ENCODE measurements at places on chromosomes 3 and 15.

DNA sequence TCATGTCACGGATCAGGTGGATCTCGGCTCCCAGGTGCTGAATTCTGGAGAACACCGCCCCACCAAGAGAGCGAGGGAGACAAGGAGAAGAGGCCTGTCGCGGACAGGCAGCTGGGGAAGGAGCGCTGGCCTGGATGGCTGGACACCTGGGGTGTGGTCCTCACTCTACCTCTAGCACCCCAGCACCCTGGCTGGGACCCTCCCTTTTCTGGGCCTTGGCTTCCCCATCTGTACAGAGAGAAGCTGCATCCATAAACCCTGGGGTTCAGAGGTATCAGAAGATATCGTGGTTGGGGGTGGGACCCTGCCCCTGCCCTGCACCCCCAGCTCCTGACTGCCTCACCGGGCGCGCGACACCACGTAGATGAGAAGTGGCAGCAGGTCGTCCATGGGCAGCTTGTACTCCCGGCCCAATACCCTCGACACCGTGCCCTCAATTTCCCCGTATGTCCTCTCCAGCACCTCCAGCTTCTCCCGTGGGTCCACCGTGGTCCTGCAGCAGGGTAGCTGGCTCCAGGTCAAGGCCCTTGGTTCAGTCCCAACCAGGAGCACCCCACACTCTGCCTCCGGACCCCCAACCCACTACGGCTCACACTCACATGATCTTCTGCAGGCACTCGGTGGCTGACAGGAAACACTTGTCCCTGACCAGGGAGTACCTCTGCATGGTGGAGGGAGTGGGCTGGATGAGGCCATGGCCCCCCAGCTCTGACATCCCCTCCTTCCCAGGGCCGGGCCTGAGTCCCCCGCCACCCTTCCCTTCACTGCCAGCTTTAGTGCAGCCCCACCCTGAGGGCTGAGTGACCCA is 21.7 kb downstream of the ALS2CL start:
- no peak for DNase-seq

GRCh38 chr3:191192941-191193340 is 6.1 kb upstream of the OSTN start:
- no peak for DNase-seq

- no peak for DNase-seq
These were observed 61.9 kb upstream of the CBLB start for GRCh38 chr3:105930733-105931132.

GRCh38 chr3:144677103-144677502 is 705.5 kb downstream of the DIPK2A start:
- DNase-seq, result no peak

DNA sequence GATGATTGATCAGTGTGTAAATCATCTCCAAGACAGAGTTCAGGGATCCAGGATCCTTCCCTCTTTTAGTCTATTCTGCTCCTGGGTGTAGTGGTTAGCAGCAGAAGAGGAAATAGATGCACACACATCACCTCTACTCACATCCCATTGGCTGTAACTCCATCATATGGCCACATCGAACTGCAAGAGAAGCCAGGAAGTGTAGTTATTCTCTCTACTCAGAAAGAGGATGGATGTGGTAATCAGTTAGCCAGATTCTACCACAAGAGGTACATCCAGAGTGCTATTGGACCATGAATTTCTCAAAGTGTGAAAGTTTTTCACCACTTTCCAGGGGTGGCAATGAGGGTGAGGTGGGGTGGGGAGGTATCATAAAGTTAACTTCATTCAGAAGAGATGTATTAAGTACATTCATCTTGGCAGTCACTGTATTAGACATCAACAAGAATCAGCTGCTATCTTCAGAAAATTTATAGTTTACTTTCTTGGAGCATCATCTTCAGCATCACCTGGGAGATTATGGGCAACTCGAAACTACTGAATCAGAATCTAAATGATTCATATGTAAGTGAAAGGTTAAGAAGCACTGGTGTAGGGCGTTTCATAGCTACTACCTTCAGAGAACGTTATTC is 60.6 kb upstream of the GAP43 start:
- no peak for DNase-seq

DNA sequence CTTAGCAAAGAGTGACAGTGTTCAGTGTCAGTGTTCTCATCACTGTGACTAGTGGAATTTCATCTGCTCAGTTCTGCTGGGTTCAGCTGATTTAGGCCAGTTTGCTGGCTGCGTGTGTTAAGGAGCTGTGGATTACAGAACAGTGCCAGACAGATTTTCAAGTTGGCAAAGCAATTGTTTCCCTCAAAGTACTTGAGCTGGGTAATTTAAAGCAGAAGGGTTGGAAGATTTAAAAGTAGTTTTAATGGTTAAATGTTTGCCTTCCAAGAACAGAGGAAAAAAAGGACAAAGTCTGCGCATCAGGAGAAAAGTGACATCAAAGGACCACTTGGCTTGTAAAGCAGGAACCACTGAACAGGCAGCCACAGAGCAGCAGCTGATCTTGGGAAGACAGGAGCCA is 8.7 kb downstream of the ESYT3 start:
- no peak for DNase-seq

- no peak for DNase-seq
These were observed 177.2 kb upstream of the GBE1 start for GRCh38 chr3:81938681-81939080.

DNA sequence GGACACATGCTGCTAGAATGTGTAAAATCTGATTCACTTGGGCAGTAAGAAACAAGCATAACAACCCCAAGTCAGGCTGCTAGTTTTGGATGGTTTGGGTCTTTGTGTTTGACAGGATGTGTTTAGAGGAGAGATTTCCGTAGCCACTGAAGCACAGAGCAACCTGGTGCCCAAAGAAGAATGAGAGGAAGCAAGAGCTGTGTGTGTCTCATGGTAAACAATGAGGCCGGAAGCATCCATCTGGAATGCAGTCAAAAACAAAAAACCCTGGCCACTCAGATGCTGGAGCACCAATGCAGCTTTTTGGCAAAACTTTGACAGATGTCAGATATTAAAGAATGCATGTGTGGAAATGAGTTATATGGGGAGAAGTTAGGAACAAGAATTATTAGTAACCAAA is 39.4 kb upstream of the SNRK start:
- DNase-seq, result no peak

- DNase-seq, result no peak
These were observed 65.6 kb downstream of the WDR72 start for GRCh38 chr15:53693729-53694475.

DNA sequence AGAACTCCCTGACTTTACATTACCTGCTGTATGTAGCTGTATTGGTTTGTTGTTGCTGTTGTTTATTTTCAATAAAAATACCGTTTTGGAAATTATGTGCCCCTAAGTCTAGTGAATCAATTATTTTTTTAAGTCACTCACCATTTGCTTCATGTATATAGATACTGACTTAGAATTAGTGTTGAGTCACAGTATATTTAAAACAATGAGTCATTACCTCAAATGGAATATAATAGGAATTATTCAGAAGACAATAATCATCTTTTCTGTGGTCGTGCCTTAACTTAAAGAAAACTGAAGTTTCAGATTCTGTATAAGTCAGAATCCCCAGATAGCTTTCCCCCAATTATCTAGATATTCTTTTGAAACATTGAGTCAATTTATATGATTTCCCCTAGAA is 21.0 kb upstream of the ALDH1A2 start:
- no peak for DNase-seq

- DNase-seq, result no peak
These were observed 2.8 kb downstream of the LSAMP start for GRCh38 chr3:116442331-116443021.

DNA sequence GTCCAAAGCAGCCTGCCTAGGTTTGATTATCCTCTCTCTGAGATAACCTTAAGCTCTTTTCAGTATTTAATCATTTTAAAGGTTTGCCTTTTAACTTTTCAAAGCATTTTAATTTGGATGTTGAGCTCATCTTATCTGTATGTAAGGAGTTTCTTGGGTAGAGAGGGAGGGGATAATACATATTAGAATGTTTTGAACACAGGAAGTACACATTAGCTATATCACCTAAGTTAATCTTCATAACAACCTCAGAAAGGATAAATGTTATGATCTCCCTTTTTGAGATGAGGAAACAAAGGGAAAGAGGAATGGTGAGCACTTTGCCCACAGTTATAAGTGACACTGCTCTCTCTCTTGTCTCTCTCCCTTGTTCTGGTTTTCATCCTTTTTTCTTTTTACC is 2.2 kb upstream of the CD47 start:
- no peak for DNase-seq

- DNase-seq, result no peak
These were observed 13.1 kb downstream of the CHDH start for GRCh38 chr3:53833053-53833645.

DNA sequence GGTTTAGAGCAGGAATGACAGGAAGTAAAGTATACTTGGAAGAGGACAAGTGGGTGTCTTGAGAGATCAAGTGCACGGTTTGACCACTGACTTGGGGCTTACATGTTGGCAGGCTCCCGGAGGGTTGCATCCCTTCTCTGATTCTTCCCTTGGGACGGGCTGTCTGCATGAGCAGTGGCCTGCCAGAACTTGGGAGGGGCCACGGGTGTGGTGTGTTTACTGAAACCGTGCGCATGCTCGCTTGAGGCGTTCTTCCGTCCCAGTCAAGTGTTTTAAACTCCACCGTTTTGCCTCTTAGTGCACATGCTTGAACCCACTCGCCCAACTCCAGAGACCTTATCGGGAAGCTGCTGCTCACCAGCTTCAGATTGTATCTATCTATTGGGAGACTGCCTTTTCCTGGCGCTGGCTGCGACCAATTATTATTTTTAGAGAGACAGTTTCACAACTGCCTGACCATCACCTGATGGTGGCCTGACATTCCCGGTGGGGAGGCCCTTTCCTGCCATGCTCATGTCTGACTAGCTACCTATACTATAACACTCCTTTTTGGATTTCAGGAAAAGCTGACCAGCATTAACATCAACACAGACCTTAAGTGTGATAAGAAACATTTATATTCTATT is 14.9 kb upstream of the C3orf22 start:
- DNase-seq, result no peak

DNA sequence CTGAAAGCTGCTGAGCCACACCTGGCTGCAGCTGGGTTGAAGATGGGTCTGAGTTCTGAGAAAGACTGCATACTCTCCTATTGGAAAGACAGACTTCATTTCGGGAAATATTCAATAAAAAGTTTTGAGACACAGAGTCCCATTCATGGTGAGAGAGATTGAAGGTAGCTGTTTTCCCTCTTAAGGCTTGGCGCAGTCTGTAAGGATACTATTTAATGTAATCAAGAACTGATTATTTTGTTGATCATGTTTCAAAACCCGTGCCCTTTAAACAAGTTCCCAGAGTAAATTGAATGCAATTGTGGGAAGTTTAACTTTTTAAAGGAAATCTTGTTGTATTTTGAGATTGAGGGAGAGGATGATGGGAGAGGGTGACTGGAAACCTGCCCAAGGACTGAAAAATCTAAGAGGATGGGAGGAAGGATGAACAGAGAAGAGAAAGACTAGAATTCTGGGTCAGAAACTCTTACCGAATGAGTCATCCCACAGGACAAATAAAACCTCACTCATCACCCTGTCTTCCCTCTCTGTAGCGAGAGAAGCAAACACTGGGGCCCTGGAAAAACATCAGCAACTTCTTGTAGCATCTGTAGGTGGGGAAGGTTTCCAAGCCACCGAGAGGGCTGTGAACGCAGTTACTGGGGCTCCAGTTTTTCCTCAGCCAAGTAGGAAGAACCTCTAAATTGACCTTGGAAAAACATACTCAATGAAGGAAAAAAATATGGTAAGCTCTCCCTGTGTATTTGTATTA is 193.2 kb upstream of the TPRG1 start:
- DNase-seq, result no peak

GRCh38 chr15:39665629-39666250 is 84.9 kb downstream of the THBS1 start:
- no peak for DNase-seq

- DNase-seq, result no peak
These were observed 30.7 kb upstream of the WDR49 start for GRCh38 chr3:167684388-167684993.

GRCh38 chr15:74367296-74367854 is at the start of gene CYP11A1:
TSS of gene CYP11A1 (minus strand) at chr15:74367646. CDS start at chr15:74367585, 61 bp downstream.
- no peak for DNase-seq

DNA sequence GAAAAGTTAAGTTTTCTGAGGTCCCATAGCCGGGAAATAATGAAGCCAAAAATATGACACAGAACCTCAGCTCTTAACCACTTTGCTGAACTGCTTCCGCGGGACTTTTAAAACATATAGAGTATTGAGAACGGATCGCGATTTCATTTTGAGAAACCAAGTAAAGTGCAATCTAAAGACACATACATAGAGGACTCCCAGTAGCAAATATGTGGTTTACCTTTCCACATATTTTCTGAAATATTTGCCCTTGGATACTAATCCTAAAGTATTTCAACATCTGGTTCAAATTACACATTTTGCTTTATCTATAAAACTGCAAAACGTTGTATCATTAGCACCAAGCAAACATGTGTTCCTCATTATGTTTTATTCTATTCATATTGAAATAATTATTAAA is 776.5 kb downstream of the ROBO2 start:
- DNase-seq, result no peak

GRCh38 chr15:62107571-62108121 is 40.9 kb downstream of the C2CD4A start:
- no peak for DNase-seq

DNA sequence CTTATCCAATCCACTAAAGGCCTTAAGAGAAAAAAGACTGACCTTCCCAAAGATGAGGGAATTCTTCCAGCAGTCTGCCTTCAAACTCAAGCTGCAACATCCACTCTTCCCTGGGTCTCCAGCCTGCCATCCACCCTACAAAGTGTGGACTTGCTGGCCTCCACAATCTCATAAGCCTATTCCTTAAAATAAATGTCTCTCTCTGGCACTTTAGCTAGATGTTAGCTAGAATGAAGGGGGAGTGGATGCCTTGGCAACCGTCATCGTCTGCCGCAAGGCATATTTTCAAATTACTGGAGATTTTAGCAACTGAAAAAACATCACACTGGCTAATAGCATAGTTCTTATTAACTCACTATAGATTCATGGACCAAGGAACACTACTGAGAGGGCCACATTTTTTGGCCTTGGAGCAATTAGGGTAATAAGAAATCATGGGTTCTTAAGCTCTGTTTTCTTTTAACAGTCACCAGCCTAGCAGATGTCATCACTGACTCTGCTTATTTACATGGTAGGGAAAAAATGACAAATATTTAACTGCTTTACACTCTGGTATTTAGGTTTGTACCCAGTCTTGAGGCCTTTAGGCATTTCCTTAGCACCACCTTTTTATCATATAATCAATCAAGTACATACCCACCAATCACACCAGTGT is 245.3 kb downstream of the MYRIP start:
- DNase-seq, result no peak

GRCh38 chr3:14839236-14839635 is 20.5 kb downstream of the FGD5 start:
- no peak for DNase-seq

- no peak for DNase-seq
These were observed 91.0 kb upstream of the RPL32 start for GRCh38 chr3:12932347-12932746.

DNA sequence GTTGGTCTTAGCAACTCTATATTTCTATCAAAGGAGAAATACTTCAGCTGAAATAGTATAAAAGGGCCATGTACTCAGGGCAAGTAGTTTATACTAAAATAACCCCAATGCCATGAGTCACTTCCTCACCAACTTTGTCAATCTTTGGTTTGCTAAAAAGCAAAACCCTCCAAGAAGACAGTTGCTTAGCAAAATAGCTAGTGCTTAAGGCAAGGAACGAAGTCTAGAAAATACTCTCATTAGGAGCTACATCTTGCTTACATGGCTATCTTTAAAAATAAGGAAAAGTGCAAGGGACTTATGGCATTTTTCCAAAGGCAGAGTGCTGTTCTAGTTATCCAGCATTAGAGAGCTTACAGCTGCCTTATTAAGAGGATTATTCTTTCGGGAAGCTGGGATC is 28.4 kb downstream of the P3H2 start:
- DNase-seq, result no peak

- no peak for DNase-seq
These were observed 25.5 kb upstream of the TAFA4 start for GRCh38 chr3:68957895-68958294.

Measured in NCI-H1048 (cell line).